Lower lobe of right lung (tissue), 2 donors: ENCODE measurements at places on chromosomes 11 and 22. TPM values are rescaled to one million over a fixed set of nuclear protein-coding genes. Genes with fewer than 3 reads are reported as not detected.

Gene TESMIN
- total RNA-seq: 1.9 TPM

Gene VSIG10L2
- total RNA-seq: not detected

Gene PHRF1
- total RNA-seq: 31.5 TPM

Gene DEFB131B
- not detected for total RNA-seq

Gene OR51E1
- not detected for total RNA-seq

Gene LRRC74B
- total RNA-seq: 3.6 TPM

Gene LRRC10B
- total RNA-seq: 6.4 TPM

Gene TIGD3
- 0.18 TPM for total RNA-seq

Gene KRTAP5-8
- total RNA-seq: not detected

Gene KRTAP5-10
- not detected for total RNA-seq

Gene ST14
- 61.1 TPM for total RNA-seq

Gene KRTAP5-7
- not detected for total RNA-seq

Gene MS4A4E
- total RNA-seq: 2.7 TPM

Gene NXPE1
- not detected for total RNA-seq

Gene COA4
- 41.6 TPM for total RNA-seq
